ENCODE measurements at places on chromosomes 2 and 18. TPM values are rescaled to one million over a fixed set of nuclear protein-coding genes. Genes with fewer than 3 reads are reported as not detected.

DNA sequence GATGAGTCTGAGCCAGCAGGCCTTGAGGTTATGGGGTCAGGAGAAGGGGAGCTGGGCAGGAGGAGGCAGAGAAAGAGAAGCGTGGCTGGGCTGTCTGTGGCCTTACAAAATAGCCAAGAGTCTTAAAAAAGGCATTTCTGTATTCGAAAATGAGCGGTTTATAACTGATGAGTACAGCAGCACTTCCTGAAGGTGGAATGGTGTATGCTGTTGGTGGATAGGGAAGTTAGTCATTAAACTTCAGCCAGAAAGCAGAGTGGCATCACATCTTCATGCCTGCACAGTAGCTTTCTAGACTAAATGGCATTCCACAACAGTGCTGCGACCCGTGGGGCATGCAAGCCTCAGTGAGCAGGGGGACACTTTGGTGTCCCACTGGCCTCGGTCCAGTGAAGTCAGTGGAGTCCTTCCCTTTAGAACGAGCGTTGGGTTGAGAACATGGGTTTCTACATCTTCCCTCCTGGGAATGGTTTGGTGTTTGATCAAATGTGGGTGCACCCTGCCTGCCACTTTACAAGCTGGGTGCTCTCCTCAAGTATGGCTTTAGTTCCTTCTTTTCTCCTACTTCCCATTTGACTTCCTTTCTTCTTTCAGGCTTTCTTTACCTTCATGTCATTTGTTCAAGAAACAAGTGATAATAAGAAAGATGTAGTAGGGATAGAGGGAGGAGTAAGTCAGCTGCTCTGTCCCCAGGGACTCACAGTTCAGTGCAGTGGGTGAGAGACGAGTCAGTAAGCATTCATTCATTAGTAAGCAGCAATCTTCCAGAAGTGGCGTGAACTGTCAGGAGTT, 96.3 kb downstream of the ARMC9 start:
- peaks cover 41% of the 10 kb centered on the region for H3K36me3 ChIP-seq
- H3K4me3 ChIP-seq = no peak overlapping the region
- H3K27ac ChIP-seq = no peak overlapping the region
- no peak for DNase-seq
- no peaks in the 10 kb centered on the region for H3K4me1 ChIP-seq
- no peaks in the 10 kb centered on the region for H3K27me3 ChIP-seq

Gene DPP4
- 256 TPM for total RNA-seq

DNA sequence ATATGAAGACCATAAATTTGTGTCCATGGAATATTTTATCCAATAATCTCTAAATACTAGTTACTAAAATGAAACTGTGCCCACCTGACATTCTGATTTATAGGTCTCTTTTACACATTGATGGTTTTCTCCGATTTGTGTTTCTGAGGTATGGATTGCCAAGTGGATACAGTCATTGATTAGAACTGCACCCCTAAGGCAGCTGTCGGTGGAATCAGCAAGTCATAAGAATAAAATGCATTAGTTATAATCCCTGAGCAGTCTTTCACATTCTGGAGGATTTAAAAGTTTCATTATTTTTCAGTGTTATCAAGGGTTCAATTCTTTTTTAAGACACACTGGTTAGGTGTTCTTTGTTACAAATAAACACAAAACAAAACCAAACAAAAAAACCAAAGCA, 6.0 kb downstream of the CAVIN2 start:
- no peak for DNase-seq
- no peaks in the 10 kb centered on the region for H3K27me3 ChIP-seq
- H3K27ac ChIP-seq = no peak overlapping the region
- H3K4me1 ChIP-seq = peaks cover 15% of the 10 kb centered on the region
- H3K36me3 ChIP-seq = no peaks in the 10 kb centered on the region

- no peaks in the 10 kb centered on the region for H3K36me3 ChIP-seq
- peak; percentile 72 for DNase-seq
- H3K4me3 ChIP-seq = no peak overlapping the region
- no peak overlapping the region for H3K27ac ChIP-seq
Measured at GRCh38 chr2:186991766-186992417, 142.9 kb upstream of the ZSWIM2 start.

GRCh38 chr2:25981596-25982272, 563 bp downstream of the KIF3C start:
- peak; percentile 92 for DNase-seq
- H3K4me1 ChIP-seq = peaks cover 41% of the 10 kb centered on the region
- H3K4me3 ChIP-seq = peak overlapping the region; percentile 88
- H3K27ac ChIP-seq = no peak overlapping the region
